ENCODE measurements at places on chromosomes 3 and 15. TPM values are rescaled to one million over a fixed set of nuclear protein-coding genes. Genes with fewer than 3 reads are reported as not detected.

Gene TRIM42
- not detected for total RNA-seq

Gene PGBD4
- total RNA-seq: 1.6 TPM

Gene ZPLD1
- under 0.01 TPM for total RNA-seq

- no peaks in the 10 kb centered on the region for H3K36me3 ChIP-seq
- no peak for DNase-seq
- no peak overlapping the region for H3K27ac ChIP-seq
- H3K4me3 ChIP-seq: no peak overlapping the region
Observed at GRCh38 chr3:177144922-177145321, 52.4 kb downstream of the TBL1XR1 start.

DNA sequence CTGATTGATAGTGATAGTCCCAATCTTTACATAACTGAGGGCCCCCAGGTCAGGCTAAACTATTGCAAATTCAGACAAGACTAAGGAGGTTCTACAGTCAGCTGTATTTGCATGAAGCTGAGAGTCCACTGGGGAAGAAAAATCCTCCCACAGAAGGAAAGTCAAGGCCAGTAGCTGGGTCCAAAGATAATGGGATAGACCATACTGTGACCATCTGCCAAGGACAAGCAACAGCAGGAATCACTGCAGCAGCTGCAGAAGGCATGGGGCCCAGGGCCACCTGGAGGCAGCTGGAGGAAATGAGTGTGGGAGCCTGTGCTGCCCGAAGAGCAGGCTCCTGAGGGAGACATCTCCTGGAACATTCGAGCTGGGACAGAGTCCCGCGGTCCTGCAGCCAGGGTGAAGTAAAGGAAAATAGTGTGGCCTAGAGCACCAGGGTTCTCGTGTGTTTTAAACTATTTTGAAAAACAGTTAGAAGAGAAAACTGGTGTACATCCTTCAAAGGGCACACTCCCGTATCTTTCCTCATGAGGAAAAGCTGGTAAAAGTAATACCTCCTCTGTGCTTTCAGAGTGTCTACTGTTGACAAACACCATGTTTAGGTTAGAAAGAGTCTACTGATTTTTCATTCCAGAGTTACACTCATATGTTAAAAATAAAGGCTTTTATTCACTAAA is 13.2 kb upstream of the TMEM212 start:
- peak overlapping the region; percentile 77 for H3K27ac ChIP-seq
- peaks cover 15% of the 10 kb centered on the region for H3K4me1 ChIP-seq
- H3K4me3 ChIP-seq: no peak overlapping the region
- no peaks in the 10 kb centered on the region for H3K36me3 ChIP-seq
- H3K27me3 ChIP-seq: no peaks in the 10 kb centered on the region

DNA sequence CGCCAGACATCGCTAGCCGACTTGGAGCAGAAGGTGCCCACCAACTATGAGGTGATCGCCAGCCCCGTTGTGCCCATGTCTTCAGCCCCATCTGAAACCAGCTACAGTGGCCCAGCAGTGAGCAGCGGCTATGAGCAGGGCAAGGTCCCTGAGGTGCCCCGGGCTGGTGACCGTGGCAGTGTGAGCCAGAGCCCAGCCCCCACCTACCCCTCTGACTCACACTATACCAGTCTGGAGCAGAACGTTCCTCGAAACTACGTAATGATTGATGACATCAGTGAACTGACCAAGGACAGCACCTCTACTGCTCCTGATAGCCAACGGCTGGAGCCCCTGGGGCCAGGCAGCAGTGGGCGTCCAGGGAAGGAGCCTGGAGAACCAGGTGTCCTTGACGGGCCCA is 12.9 kb upstream of the APEH start:
- H3K4me3 ChIP-seq: no peak overlapping the region
- peaks cover 39% of the 10 kb centered on the region for H3K4me1 ChIP-seq
- H3K36me3 ChIP-seq: no peaks in the 10 kb centered on the region
- H3K27ac ChIP-seq: no peak overlapping the region
- DNase-seq: no peak
- no peaks in the 10 kb centered on the region for H3K27me3 ChIP-seq

- no peaks in the 10 kb centered on the region for H3K27me3 ChIP-seq
- peaks cover 61% of the 10 kb centered on the region for H3K4me1 ChIP-seq
- no peak overlapping the region for H3K4me3 ChIP-seq
- no peak overlapping the region for H3K27ac ChIP-seq
Observed at GRCh38 chr15:67085818-67086636, 20.6 kb downstream of the SMAD3 start.
